Osteocyte (in vitro differentiated cells): ENCODE measurements at places on chromosomes 2 and 18. TPM values are rescaled to one million over a fixed set of nuclear protein-coding genes. Genes with fewer than 3 reads are reported as not detected.

Gene SLC40A1
- total RNA-seq, result 10.8 and 11.4 TPM in 2 replicates

Gene BMP10
- total RNA-seq, result not detected in 2 replicates

Gene UGT1A10
- not detected in 2 replicates for total RNA-seq

Gene SLC9A4
- total RNA-seq, result not detected in 2 replicates

Gene RIT2
- total RNA-seq, result not detected in 2 replicates

- peaks cover 19% of the 10 kb centered on the region for H3K4me1 ChIP-seq
- H3K27me3 ChIP-seq, result peaks cover 5% of the 10 kb centered on the region
- DNase-seq, result no peak
Observed at GRCh38 chr2:69694894-69695849, 46.8 kb upstream of the ANXA4 start.

DNA sequence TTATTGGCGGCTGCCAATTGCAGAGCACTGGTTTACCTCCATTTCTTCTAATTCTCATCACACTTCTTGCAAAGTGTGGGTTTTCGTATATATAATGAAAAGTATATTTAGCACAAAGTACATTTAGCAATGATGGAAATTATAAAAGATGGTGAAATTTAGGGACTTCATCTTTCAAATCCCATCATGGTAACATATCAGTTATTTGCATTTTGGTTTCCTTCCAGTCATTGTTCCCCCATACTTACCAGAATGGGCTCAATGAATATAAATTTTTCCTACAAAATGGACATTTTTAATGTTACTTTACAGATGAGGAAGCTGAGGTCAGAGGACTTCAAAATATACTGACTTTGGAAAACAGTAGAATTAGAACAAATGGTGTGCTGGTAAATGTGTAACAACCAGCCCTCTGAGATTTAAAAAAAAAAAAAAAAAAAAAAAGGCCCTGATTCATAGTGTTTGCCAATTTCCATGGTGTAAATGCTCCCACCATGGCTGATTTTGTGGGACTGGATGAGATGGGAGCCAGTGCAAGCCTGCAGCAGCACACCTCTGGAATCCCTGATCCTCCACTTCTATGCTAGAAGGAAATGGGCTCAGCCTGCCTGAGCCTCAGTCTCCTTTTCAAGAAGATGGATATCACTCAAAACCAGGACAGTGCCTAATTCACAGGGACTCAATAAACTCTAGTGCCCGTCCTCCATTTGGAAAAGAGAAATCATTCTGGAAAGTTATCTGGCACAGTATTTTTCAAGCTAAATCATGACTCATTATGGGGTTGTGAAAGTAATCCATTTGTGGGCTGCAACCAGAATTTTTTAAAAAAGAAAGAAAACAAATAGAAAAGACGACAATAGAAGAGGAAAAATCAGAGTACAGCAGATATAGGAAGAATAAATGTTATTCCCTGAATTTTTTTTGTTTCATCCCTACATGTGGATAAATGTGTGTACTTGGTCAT lies 34.0 kb downstream of the LBH start:
- no peak for DNase-seq
- no peaks in the 10 kb centered on the region for H3K27me3 ChIP-seq
- H3K36me3 ChIP-seq, result peaks cover 5% of the 10 kb centered on the region
- H3K27ac ChIP-seq, result peak overlapping the region; percentile 88
- H3K4me1 ChIP-seq, result peaks cover 21% of the 10 kb centered on the region

GRCh38 chr2:235568431-235568830 lies 74.6 kb downstream of the AGAP1 start:
- peaks cover 2% of the 10 kb centered on the region for H3K36me3 ChIP-seq
- H3K4me3 ChIP-seq, result no peak overlapping the region
- peaks cover 13% of the 10 kb centered on the region for H3K4me1 ChIP-seq
- no peaks in the 10 kb centered on the region for H3K27me3 ChIP-seq
- no peak overlapping the region for H3K27ac ChIP-seq
- DNase-seq, result no peak

- peaks cover 37% of the 10 kb centered on the region for H3K4me1 ChIP-seq
- no peak for DNase-seq
- no peak overlapping the region for H3K27ac ChIP-seq
- no peak overlapping the region for H3K4me3 ChIP-seq
- no peaks in the 10 kb centered on the region for H3K27me3 ChIP-seq
Observed at GRCh38 chr2:9141091-9141667, 65.4 kb upstream of the ASAP2 start.

- H3K27me3 ChIP-seq, result no peaks in the 10 kb centered on the region
- peaks cover 24% of the 10 kb centered on the region for H3K4me1 ChIP-seq
- peak overlapping the region; percentile 52 for H3K4me3 ChIP-seq
- DNase-seq, result peak; percentile 89
- no peaks in the 10 kb centered on the region for H3K36me3 ChIP-seq
Observed at GRCh38 chr2:128260239-128261138, 58.2 kb downstream of the HS6ST1 start.

DNA sequence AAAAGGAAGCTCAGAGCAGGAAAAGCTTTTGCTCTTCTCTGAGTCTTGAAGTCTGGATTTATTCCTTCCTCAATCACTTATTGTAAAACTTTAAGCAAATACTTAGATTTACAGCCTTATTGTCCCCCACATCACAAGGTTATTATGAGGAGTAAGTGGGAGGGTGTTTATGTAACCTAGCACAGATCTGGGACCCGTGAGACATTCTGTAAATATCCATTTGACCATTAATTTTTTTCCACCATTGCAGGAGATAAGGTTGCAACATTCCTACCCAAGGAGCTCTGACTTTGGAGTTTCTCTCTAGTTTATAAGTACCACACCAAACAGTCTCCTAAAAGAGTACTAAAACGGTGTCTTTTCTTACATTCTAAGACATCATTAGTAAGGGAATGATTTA lies 52.1 kb upstream of the CTIF start:
- no peaks in the 10 kb centered on the region for H3K27me3 ChIP-seq
- no peaks in the 10 kb centered on the region for H3K36me3 ChIP-seq
- DNase-seq, result no peak
- H3K4me1 ChIP-seq, result peaks cover 57% of the 10 kb centered on the region

DNA sequence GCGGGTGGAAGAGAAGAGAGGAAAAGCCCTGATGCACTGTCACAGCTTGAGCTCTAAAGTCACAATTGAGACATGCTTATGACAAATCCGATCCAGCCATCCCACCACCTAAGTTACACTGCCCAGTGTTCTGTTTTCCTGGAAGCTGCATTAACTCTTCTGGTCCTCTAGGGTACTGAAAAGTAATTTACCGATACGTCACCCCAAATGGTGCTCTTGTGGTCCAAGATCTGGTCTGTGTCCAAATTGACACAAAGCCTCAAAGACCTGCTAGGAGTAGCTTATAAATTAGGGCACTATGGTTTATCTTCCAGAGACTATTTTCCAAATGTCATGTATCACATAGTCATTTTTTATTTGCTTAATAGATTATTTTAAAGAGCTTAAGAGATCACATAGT lies 186.7 kb upstream of the ETAA1 start:
- H3K27me3 ChIP-seq, result peaks cover 26% of the 10 kb centered on the region
- DNase-seq, result no peak
- peaks cover 15% of the 10 kb centered on the region for H3K4me1 ChIP-seq
- no peaks in the 10 kb centered on the region for H3K36me3 ChIP-seq

GRCh38 chr18:51235009-51235789 lies 37.7 kb upstream of the MEX3C start:
- H3K27ac ChIP-seq, result peak overlapping the region; percentile 32
- H3K36me3 ChIP-seq, result no peaks in the 10 kb centered on the region
- H3K4me1 ChIP-seq, result peaks cover 30% of the 10 kb centered on the region

DNA sequence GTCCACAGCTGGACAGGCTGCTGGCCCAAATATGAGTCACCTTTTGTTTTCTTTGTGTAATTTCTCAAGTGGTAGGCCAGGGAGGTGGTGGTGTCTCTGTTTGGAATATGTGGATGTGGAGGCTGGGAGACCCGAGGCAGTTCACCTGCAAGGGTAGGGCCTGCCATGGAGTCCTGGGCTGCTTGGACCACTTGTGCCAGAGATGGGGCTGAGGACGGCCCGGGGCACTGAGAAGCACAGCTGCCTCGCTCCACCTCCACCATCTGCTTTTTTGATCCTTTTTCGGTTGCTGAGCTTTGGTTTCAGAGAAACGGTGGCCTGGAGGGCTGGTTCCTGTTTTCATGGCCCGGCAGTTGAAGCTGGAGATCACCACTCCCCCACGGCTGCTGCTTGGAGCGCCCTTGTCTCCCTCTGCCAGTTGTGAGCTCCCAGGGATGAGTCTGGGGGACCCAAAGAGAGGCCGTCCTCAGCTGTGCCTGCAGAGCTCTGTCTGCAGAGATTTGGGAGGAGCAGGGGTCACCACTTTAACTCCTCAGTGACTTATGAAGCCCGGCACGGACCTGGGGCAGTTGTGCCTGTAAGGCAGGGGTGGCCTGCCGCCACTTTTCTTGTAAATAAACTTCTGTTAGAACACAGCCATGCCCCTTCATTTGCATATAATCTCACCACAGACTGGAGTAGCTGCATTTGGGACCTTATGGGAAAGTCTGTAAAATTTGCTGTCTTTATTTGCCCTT lies 67.6 kb upstream of the MCFD2 start:
- peaks cover 49% of the 10 kb centered on the region for H3K4me1 ChIP-seq
- DNase-seq, result no peak
- H3K27ac ChIP-seq, result peak overlapping the region; percentile 65
- H3K27me3 ChIP-seq, result no peaks in the 10 kb centered on the region
- peaks cover 17% of the 10 kb centered on the region for H3K36me3 ChIP-seq

- H3K27ac ChIP-seq, result no peak overlapping the region
- H3K4me1 ChIP-seq, result no peaks in the 10 kb centered on the region
- H3K4me3 ChIP-seq, result no peak overlapping the region
- H3K36me3 ChIP-seq, result no peaks in the 10 kb centered on the region
- DNase-seq, result no peak
Observed at GRCh38 chr2:25056098-25056821, 14.4 kb downstream of the EFR3B start.

GRCh38 chr2:100603414-100603813 lies 40.6 kb downstream of the PDCL3 start:
- peaks cover 15% of the 10 kb centered on the region for H3K4me1 ChIP-seq
- no peak overlapping the region for H3K4me3 ChIP-seq
- DNase-seq, result no peak
- H3K27me3 ChIP-seq, result peaks cover 8% of the 10 kb centered on the region

DNA sequence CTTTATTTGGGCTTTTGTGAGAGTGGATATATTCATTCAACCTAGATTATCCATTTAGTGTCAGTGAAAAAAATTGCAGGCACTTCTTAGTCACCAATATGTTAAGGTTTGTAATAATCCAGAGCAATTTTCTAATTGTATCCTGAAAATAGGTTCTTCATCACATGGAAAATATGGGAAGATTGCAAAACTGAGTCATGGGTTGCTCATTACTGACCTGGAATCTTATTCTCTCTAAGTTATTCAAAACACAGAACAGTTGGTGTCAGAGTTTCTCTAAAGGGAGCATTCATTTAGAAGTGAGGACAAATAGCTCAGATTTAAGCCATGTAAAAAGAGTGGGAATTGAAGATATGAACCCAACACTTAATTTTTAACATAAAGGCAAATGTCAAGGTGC lies 181.3 kb downstream of the IKZF2 start:
- H3K36me3 ChIP-seq, result peaks cover 5% of the 10 kb centered on the region
- H3K4me3 ChIP-seq, result no peak overlapping the region
- peak overlapping the region; percentile 55 for H3K27ac ChIP-seq
- H3K4me1 ChIP-seq, result peaks cover 30% of the 10 kb centered on the region
- no peak for DNase-seq

- peaks cover 30% of the 10 kb centered on the region for H3K4me1 ChIP-seq
- no peak for DNase-seq
- no peaks in the 10 kb centered on the region for H3K36me3 ChIP-seq
- H3K27ac ChIP-seq, result no peak overlapping the region
- H3K4me3 ChIP-seq, result no peak overlapping the region
Observed at GRCh38 chr2:10166676-10167292, 44.2 kb downstream of the RRM2 start.

- no peak overlapping the region for H3K4me3 ChIP-seq
- H3K36me3 ChIP-seq, result no peaks in the 10 kb centered on the region
- H3K4me1 ChIP-seq, result no peaks in the 10 kb centered on the region
- no peak for DNase-seq
- H3K27me3 ChIP-seq, result peaks cover 2% of the 10 kb centered on the region
Observed at GRCh38 chr18:28485918-28486317, 309.0 kb upstream of the CDH2 start.

GRCh38 chr2:118557791-118558190 lies 289.7 kb downstream of the EN1 start:
- no peak overlapping the region for H3K4me3 ChIP-seq
- no peak overlapping the region for H3K27ac ChIP-seq
- DNase-seq, result no peak
- H3K27me3 ChIP-seq, result no peaks in the 10 kb centered on the region
- no peaks in the 10 kb centered on the region for H3K36me3 ChIP-seq

- no peak for DNase-seq
- H3K4me3 ChIP-seq, result no peak overlapping the region
- no peaks in the 10 kb centered on the region for H3K36me3 ChIP-seq
- H3K27ac ChIP-seq, result no peak overlapping the region
- H3K27me3 ChIP-seq, result no peaks in the 10 kb centered on the region
Observed at GRCh38 chr2:239290618-239291474, 110.0 kb downstream of the HDAC4 start.

GRCh38 chr2:74562126-74562775 lies 7.7 kb downstream of the DOK1 start:
- H3K4me1 ChIP-seq, result peaks cover 28% of the 10 kb centered on the region
- no peak for DNase-seq
- H3K27me3 ChIP-seq, result no peaks in the 10 kb centered on the region
- no peak overlapping the region for H3K27ac ChIP-seq

- H3K4me3 ChIP-seq, result no peak overlapping the region
- peaks cover 61% of the 10 kb centered on the region for H3K36me3 ChIP-seq
- H3K27ac ChIP-seq, result no peak overlapping the region
- H3K27me3 ChIP-seq, result no peaks in the 10 kb centered on the region
- DNase-seq, result no peak
Observed at GRCh38 chr2:233498126-233498525, 68.5 kb downstream of the USP40 start.

- no peaks in the 10 kb centered on the region for H3K36me3 ChIP-seq
- DNase-seq, result no peak
- H3K27ac ChIP-seq, result no peak overlapping the region
- no peaks in the 10 kb centered on the region for H3K27me3 ChIP-seq
Observed at GRCh38 chr2:2860589-2861300, 516.9 kb downstream of the EIPR1 start.

- peaks cover 64% of the 10 kb centered on the region for H3K27me3 ChIP-seq
- H3K27ac ChIP-seq, result no peak overlapping the region
- no peak for DNase-seq
- H3K4me3 ChIP-seq, result no peak overlapping the region
- no peaks in the 10 kb centered on the region for H3K4me1 ChIP-seq
Observed at GRCh38 chr2:111024496-111024895, 96.2 kb upstream of the BCL2L11 start.

- no peak for DNase-seq
- peaks cover 6% of the 10 kb centered on the region for H3K36me3 ChIP-seq
- H3K4me3 ChIP-seq, result no peak overlapping the region
- H3K27me3 ChIP-seq, result no peaks in the 10 kb centered on the region
- H3K27ac ChIP-seq, result peak overlapping the region; percentile 65
- H3K4me1 ChIP-seq, result peaks cover 27% of the 10 kb centered on the region
Observed at GRCh38 chr2:121480826-121481225, 49.9 kb upstream of the RNU4ATAC start.
